CD8-positive, alpha-beta memory T cell (primary cell): ENCODE measurements at places on chromosomes 2 and 18. TPM values are rescaled to one million over a fixed set of nuclear protein-coding genes. Genes with fewer than 3 reads are reported as not detected.

- H3K4me3 ChIP-seq: no peak overlapping the region
- H3K4me1 ChIP-seq: no peaks in the 10 kb centered on the region
- no peaks in the 10 kb centered on the region for H3K36me3 ChIP-seq
- H3K27ac ChIP-seq: no peak overlapping the region
- no peaks in the 10 kb centered on the region for H3K27me3 ChIP-seq
- DNase-seq: no peak
Measured at GRCh38 chr2:102045697-102046096, 53.9 kb downstream of the IL1R2 start.

DNA sequence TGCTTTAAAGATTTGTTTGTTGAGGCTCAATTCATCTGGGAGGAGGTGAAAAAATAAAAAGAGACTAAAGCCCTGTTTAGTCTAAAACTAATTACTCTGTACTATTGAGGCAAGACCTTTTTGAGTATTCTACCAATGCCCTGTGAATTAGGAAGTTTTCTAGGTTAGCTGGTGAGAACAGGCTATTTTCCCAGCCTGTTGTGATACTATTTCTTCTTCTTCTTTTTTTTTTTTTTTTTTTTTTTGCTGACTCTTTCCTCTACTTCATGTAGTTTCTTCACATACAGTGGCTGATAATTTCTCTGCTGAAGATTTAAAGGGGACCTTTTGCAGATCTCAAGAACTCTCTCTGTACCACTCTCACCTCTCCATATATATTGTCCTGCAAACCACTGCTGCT, 8.8 kb upstream of the TMEM87B start:
- no peak overlapping the region for H3K27ac ChIP-seq
- H3K36me3 ChIP-seq: no peaks in the 10 kb centered on the region
- no peaks in the 10 kb centered on the region for H3K4me1 ChIP-seq
- DNase-seq: no peak

The MYO5B gene
- polyA plus RNA-seq: not detected

- H3K36me3 ChIP-seq: no peaks in the 10 kb centered on the region
- no peak overlapping the region for H3K4me3 ChIP-seq
- no peak for DNase-seq
- no peak overlapping the region for H3K27ac ChIP-seq
- no peaks in the 10 kb centered on the region for H3K27me3 ChIP-seq
Measured at GRCh38 chr2:122515731-122516290, 760.4 kb downstream of the TSN start.

The EML6 gene
- 0.05 TPM for polyA plus RNA-seq

DNA sequence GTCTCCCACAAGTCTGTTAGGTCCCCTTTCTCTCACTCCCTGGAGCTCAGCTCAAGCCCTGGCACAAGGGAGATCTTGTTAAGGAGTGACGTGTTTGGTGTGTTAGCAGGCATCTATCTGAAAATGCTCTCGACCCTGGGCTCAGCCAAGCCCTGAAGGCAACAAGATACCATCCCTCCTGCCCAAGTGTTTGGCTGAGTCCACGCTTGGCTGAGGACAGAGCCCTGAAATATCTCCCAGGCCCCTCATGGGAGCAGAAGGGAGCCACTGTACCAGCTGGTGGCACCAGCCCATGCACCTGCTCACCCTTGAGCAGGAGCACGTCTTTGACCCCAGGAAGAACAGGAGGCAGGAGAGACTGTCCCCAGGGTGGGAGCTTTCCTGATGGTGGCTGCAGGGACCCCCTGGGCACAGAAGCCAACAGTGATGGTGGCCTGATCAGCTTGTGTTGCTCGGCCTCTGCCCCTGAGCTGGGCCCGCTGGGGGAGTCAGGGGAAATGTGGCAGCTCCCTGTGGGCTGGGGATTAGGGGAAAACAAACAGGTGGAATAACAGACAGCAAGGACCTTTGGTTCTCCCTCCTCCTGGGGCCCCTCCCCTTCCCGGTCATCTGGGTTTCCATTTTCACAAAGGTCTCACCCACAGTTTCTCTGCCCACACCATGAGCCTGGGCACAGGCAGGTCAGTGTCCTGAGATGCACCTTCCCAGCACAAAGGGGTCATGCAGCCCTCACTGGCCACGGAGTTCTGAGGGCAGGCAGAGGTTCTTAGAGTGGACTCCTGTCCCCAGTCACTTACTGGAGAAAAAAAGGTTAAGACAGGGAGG, 91.6 kb downstream of the RHOB start:
- H3K4me3 ChIP-seq: no peak overlapping the region
- no peak overlapping the region for H3K27ac ChIP-seq
- no peak for DNase-seq
- no peaks in the 10 kb centered on the region for H3K4me1 ChIP-seq

DNA sequence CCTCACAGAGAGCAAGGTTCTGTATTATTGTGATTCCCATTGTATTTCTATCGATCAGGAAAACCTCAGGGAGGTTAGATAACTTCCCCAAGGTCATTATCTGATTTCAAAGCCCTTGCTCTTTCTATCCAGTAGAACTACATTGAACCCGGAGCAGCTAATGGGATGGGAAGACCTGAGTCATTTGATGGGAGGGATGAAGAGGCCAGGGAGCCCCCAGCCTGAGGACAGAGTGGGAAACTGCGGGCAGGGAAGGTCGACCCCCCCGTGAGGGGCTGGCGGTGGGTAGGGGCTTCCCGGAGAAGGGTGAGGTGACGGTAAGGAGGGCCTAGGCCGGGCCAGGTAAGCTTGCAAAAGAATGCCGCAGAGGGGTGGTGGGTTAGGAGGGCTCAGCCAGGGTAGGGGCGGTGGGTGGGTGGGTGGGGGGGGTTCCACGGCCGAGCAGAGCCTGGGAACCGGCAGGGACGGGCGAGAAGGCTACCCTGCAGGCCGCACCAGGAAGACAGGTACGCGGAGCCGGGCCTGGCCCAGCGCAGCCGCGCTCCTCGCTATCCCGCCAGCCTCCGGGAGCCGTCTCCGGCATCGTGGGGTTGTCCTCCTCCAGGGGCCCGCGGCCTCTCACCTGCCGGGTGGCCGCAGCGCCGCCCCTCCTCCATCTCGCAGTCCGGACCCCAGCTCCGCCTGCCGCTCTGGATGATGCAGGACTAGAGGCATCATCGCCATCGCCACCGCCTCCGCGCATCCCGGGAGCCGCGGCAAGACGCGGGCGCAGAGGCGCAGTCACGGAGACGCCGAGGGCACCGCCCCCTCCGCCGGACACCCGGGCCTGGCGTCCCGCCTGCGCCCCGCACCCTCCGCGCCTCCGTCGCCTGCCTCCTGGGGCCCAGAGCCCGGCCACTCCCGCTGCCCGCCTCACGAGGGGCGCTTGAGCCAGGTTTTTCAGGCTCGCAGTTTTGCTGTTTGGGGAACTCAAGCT, at the start of gene GPR75:
Gene GPR75, minus strand, starts transcription at position 762 of the 976 bp plus-strand sequence. CDS start 5,211 bp downstream, outside the sequence.
- H3K36me3 ChIP-seq: no peaks in the 10 kb centered on the region
- no peak within 1 kb of the TSS for H3K4me3 ChIP-seq
- no peak for DNase-seq
- H3K27me3 ChIP-seq: no peaks in the 10 kb centered on the region
- peaks cover 7% of the 10 kb centered on the region for H3K4me1 ChIP-seq
- no peak within 1 kb of the TSS for H3K27ac ChIP-seq

GRCh38 chr18:36262971-36263370, 34.5 kb upstream of the FHOD3 start:
- H3K27ac ChIP-seq: no peak overlapping the region
- no peak overlapping the region for H3K4me3 ChIP-seq
- H3K4me1 ChIP-seq: no peaks in the 10 kb centered on the region
- no peaks in the 10 kb centered on the region for H3K36me3 ChIP-seq

The PJVK gene
- not detected for polyA plus RNA-seq

DNA sequence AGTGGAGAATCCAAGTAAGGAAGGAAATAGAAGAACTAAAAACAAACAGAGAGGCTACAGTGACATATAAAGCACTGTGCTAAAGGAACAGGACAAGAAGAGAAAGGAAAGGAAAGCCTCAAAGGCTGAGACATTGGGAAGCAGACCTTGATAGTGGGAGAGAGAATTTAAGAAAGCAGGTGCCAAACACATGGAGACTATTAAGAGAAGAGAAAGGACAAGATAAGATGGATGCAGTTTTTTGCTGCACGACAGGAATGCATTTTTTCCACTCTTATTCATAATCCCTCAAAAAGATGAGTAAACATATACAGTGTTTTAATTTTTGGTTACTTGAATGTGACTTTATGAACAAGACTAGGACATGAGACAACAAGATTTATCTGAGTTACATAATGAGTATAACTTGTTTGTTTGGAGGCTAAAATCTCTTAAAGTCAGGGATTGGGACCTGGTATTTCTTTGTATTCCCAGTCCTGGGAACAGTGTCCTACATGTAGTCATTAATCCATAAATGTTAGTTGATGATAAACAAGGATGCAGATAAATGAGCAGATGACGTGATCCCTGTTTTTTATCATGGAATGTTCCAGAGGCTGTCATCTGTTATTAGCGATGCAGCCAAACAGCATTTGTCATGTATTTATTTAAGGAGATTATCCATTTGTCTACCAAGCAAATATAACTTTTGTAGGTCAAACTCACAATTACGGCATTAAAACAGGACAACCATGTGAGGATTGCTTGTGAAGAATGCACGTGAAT, 141.7 kb downstream of the DNER start:
- no peaks in the 10 kb centered on the region for H3K27me3 ChIP-seq
- H3K4me1 ChIP-seq: no peaks in the 10 kb centered on the region
- no peak overlapping the region for H3K27ac ChIP-seq
- no peak overlapping the region for H3K4me3 ChIP-seq
- DNase-seq: no peak
- no peaks in the 10 kb centered on the region for H3K36me3 ChIP-seq

DNA sequence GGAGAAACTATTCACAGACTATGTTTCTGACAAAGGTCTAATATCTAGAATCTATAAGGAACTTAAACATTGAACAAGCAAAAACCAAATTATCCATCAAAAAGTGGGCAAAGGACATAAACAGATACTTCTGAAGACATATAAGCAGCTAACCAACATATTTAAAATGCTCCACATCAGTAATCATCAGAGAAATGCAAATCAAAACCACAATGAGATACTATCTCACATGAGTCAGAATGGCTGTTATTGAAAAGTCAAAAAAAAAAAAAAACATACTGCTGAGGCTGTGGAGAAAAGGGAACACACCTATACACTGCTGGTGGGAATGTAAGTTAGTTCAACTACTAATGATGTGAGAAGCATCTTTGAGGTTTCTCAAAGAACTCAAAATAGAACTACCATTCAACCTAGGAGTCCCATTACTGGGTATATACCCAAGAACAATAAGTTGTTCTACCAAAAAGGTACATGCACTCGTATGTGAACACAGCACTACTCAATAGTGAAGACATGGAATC, 220.4 kb upstream of the TFPI start:
- H3K4me3 ChIP-seq: no peak overlapping the region
- H3K36me3 ChIP-seq: no peaks in the 10 kb centered on the region
- H3K27me3 ChIP-seq: no peaks in the 10 kb centered on the region
- no peaks in the 10 kb centered on the region for H3K4me1 ChIP-seq

DNA sequence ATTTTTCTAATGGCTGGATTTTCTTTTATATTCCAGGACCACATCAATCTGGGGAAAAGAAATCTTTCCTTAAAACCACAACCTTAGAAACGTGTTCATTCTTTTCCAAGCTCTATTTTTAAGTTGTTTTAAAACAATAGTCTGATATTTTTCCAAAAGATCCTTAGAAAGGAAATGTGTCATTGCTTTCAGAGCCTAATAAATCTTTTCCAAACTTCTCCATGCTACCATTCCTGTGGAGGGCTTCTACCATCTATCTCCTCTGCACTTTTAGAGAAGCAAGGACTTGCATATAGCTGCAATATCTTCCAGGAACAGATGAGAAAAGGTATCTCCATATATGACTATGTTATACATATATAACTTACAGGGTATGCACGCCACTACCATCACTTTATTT, 21.2 kb downstream of the WDFY1 start:
- H3K27ac ChIP-seq: no peak overlapping the region
- no peaks in the 10 kb centered on the region for H3K36me3 ChIP-seq
- no peak overlapping the region for H3K4me3 ChIP-seq

DNA sequence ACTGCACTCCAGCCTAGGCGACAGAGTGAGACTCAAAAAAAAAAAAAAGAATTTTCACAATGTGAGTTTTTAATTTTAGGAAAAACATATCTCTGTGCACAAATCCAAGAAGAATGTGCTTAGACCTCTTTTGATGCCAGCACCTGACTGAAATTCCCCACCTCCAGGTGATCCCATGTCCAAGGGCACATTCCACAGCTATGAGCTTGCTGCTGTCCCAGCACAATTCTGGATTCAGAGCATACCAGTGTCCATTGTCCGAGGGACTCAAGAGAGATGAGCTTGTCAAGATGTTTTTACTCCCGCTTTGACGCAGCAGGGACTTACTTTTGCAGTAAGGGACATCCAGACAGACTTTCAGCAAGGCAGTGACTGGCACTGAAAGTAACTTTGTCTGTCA, 489.1 kb upstream of the ACVR2A start:
- no peak overlapping the region for H3K27ac ChIP-seq
- H3K4me1 ChIP-seq: no peaks in the 10 kb centered on the region
- no peaks in the 10 kb centered on the region for H3K27me3 ChIP-seq
- no peak for DNase-seq

The ALLC gene
- polyA plus RNA-seq: not detected

DNA sequence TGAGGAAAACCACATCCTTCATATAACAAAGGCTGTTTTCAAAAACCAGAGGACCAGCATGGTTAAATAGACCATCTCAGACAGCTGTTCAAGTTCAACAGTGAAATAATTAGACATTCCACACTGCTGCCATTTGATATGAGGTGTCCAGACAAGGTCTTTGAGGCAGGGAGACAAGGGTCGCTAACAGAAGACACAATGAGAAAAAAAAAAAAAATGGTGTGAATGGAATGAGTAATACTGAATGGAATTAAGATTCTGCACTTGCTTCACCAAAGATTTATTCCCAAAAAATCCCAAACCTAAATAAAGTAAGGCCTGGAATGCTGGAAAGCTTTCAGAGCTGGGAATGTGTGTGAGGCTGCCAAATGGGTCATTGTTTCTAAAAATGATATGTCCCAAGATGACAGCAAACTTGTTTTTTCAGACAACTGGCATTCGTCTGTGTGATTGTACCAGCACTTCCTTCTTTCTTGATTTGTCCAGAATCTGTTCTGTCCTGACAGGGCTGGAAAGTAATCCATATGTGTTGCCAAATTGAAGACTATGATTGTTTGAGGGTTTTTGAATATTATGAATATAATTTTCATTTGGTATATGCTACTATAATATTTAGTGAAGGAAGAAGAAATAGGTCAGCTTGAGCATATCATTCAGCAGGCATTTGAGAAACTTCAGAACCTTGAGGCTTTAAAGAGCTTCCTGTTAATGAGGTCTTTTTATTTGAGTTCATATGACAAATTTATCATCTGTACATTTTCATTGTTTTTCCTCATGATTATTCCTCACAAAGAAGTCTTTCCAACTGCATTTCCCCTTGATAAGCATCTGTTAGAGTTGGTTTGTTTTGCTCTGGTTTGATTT, 85.2 kb upstream of the ITGA4 start:
- no peaks in the 10 kb centered on the region for H3K36me3 ChIP-seq
- no peak overlapping the region for H3K27ac ChIP-seq
- no peaks in the 10 kb centered on the region for H3K27me3 ChIP-seq

The PRSS56 gene
- polyA plus RNA-seq: not detected

- H3K4me3 ChIP-seq: no peak overlapping the region
- DNase-seq: no peak
- H3K27me3 ChIP-seq: peaks cover 4% of the 10 kb centered on the region
- H3K27ac ChIP-seq: no peak overlapping the region
- H3K4me1 ChIP-seq: peaks cover 10% of the 10 kb centered on the region
- H3K36me3 ChIP-seq: no peaks in the 10 kb centered on the region
Measured at GRCh38 chr2:60839126-60839813, 42.1 kb upstream of the REL start.
